ENCODE measurements at places on chromosomes 2 and 18.

- no peak for DNase-seq
Measured at GRCh38 chr2:11163439-11164317, 8.4 kb downstream of the SLC66A3 start.

DNA sequence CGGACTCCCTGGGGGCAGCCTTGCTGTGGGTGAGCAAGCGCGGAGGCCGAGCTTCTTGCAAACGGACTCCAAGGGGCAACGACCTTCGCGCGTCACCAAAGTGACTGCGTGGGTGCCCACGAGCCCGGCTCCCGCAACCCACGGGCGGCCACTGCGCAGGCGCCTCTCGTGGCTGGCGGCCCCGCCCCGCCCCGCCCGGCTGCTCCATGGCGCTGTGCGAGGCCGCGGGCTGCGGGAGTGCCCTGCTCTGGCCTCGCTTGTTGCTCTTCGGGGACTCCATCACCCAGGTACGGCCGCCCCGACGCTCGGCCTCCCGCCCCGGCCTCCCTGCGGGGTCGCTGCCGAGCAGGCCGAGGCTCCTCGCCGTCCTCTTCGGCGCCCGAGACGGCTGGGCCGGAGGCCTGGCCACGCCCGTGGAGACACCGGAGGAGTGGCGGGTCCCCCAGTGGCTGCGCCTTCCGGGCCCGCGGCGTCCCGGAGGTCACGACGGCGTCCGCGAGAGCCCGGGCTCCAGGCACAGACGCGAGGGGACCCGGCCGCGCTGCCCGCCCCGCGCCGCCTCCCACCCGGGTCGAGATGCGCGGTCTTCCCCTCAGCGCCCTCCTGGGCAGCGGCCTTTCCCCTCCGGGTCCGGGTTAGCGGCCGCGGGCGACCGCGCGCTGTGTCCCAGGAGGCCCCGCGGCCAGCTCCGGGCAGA lies at the start of gene IAH1:
TSS of gene IAH1 (plus strand) at position 191 of the 697 bp plus-strand sequence. CDS start at position 207, 16 bp downstream.
- DNase-seq: peak; percentile 72

GRCh38 chr2:6845312-6845711 lies 20.4 kb downstream of the CMPK2 start:
- DNase-seq: no peak

DNA sequence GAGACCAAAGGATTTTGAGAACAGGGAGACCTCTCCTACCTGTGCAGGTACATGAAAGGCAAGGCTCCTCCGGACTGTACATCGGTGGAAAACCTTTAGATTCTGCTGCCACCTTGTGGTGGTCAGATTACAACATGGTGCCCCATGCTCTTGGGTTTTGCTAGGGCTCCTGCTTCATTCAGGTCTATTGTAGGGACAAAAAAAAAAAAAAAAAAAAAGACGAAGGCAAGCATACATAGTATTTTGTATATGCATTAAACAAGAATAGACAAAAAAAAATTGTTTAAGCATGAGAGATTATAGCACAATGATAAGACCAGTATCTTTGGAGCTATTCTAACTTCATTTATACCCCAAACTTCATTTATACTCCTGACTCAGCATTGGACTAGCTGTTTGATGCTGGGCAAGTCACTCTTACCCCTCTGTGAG lies 27.4 kb upstream of the SPR start:
- DNase-seq: peak; percentile 15

DNA sequence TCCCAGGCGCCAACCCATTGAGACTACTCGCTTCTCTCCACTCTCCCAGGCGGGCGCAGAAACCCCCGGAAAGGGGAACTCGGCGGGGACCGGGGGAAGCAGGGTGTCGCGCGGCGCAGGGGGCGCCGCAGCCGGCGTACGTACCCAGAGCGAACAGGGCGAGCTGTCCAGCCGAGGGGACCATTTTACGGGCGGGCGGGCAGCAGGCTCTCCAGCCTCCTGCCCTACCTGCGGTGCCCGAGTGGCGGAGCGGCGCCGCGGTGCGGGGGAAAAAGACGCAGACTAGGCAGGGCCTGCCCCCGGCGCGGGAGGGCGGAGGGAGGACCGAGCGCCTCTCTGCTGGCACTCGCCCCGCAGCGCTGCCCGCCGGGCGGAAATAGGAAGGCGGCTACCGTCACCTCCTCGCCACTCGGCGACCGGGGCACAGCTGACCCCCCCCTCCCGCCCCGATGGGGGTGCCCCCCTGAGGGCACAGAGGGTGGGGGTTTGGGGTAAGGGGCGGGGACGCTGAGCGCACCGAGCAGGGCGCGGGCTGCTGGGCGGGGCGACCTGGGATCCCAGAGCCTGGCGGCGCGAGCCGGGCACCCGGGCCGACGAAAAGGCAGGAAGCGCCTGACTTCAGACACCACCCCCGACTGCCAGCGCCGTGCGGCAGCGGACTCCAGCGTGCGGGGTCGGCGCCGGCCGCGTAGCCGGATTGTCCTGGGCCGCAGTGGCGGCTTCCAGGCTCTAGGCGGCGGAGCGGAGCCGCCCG lies at the start of gene TGFA:
TSS of gene TGFA (minus strand) at position 243 of the 754 bp plus-strand sequence. CDS start at position 184, 59 bp downstream.
- DNase-seq: peak; percentile 56

DNA sequence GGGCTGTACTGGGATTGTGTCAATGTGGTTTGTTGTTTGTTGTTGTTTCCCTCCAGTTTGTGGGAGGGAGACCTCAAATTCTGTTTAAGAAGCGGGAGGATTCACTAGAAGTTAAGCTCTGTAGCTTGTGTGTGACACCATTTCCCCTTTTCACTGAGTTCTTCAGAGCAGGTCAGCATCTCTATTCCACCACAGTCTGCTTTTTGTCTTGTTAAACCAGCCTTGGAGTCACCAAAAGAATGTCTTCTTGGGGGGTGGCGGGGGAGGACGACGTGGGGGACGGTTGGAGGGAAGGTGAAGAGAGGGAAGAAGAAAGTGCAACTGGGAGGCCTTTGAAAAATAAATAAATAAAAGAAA lies 2.3 kb upstream of the BCL11A start:
- no peak for DNase-seq

DNA sequence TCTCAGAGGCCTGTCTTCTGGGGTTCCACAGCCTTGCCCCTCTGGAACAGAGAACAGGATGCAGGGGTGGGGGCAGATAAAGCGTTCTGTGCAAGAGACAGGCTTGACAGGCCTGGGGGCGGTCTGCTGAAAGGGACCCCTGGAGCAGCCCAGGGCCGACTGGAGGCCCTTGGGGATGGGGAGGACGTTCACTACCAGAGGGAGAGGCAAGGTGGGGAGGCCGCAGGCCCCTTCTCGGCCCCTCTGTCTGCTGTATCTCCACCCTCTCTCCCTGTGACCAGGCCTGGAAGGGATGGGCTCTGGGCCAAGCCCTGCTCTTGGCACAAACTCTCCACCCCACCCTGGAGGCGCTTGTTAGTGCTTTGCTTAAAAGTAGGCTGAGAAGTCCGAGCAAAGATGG lies 27.3 kb upstream of the INHBB start:
- DNase-seq: no peak

DNA sequence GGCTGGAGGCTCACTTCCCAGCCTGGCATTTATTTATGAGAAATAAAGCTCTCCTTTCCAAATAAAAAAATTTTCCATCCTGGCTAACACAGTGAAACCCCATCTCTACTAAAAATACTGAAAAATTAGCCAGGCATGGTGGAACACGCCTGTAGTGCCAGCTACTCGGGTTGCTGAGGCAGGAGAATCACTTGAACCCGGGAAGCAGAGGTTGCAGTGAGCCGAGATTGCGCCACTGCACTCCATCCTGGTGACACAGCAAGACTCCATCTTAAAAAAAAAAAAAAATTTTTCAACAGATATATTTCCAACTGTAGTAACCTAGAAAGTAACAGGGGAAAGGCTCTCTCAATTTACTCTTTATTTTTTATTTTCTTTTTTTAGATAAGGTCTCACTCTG lies 6.1 kb upstream of the PCBP1 start:
- no peak for DNase-seq

DNA sequence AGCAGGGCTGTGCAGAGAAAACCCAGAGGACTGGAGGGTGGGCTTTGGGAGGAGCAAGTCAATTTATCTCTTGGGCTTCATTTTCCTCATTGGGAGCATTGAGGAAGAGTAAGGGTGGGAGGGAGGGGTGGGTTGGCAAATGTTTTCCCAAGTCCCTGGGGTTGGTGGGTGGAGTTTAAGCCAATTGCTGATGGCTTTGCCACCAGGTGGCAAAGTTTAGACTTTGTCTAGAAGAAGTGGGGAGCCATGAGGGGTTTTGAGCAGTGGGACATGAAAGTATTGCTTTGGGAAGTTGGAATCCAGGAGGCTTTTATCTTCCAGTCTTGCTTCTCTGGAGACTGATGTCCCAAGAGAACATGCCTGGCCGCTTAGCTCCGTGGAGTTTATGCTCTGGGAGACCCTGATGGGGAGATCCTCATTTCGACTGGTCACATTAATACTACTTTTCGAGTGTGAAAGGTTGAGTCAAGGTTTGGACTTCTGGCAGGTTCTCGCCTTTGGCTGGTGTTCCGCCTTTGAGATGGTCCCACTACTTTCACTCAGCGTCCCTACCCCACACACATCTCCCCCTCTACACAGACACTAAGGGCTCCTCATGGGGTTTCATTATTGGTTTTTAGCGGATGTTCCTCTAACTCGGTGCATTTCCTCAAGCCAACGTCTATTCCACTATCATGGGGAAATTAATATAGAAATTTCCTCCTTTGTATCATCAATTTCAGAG lies 126.7 kb downstream of the PRKCE start:
- no peak for DNase-seq

GRCh38 chr2:1010415-1010930 lies 59.8 kb downstream of the SNTG2 start:
- DNase-seq: no peak

DNA sequence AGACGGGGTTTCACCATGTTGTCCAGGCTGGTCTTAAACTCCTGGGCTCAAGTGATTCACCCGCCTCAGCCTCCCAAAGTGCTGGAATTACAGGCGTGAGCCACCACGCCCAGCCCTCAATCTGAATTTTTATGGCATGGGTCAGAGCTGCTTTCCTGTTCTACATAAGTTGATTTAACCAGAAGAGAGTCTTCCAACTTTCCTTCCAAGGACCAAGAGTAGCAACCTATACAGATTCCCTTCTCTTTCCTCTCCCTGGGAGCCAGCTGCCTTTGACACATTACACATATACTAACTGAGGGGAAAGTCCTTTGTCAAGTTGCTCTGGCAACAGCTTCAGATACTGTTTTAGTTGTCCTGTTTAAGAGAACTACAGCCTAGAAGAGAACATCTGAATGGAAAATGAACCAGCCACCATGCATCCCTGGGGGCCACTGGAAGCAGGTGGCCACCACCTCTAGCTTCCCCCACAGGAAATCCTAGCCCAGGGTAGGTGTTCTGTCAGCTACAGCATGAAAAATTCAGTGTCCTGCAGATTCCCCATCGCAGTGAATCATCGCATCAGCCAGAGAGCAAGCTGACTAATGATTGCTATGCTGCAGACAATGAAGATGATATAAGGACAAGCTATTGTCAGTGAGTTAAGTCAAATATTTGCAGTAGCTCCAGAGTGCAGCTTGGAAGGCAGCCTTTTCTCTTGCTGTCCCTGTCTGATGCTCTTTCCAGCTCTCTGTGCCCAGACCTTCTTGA lies 62.9 kb downstream of the POMC start:
- DNase-seq: no peak

DNA sequence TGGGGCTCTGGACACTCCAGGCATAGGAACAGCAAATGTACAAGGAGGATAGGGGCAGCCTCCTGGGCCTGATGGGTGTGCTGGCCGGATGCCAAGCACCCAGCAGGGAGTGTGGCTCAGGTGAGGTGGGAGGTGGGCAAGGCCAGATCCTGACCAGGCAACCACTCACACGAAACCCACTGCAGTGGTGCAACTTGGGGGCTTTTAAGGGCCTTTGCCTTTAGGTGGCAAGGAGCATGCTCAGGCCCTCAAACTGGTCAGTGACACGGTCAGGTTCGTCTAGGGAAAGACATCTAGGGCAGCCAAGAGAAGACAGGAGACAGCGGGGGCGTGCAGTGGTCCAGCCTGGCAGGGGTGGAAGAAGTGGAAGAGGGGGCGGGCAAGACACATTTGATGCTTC lies 18.4 kb upstream of the TEX51 start:
- DNase-seq: no peak

GRCh38 chr2:199847181-199847864 lies 3.7 kb downstream of the FTCDNL1 start:
- DNase-seq: no peak

DNA sequence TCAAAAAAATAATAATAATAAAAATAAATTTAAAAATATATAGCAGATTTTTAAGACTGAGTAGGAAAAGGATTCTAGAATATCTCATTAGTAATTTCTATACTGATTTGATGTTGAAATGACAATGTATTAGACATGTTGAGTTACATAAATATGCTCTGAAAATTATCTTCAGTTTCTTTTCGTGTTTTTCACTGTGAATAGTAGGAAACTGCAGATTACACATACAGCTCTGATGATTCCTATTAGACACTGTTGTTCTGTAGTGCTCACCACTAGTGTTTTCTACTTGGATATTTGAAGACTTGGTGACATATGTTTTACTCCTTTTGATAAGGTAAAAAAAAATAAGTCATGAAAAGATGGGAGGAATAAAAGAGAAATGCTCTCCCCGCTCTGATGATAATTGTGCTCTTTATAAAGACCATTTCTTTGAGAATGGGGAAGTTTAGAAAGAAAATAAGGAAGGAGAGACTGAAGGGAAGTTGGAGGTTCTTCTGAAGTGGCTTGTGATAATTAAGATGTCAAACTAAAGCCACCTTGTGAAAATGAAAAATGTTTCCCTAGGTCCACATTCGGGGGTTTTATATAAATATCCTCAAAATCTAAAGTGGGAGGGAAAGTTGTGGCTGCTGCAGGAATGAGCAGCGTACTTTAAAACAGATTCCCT lies 52.9 kb downstream of the SLC9A2 start:
- no peak for DNase-seq

DNA sequence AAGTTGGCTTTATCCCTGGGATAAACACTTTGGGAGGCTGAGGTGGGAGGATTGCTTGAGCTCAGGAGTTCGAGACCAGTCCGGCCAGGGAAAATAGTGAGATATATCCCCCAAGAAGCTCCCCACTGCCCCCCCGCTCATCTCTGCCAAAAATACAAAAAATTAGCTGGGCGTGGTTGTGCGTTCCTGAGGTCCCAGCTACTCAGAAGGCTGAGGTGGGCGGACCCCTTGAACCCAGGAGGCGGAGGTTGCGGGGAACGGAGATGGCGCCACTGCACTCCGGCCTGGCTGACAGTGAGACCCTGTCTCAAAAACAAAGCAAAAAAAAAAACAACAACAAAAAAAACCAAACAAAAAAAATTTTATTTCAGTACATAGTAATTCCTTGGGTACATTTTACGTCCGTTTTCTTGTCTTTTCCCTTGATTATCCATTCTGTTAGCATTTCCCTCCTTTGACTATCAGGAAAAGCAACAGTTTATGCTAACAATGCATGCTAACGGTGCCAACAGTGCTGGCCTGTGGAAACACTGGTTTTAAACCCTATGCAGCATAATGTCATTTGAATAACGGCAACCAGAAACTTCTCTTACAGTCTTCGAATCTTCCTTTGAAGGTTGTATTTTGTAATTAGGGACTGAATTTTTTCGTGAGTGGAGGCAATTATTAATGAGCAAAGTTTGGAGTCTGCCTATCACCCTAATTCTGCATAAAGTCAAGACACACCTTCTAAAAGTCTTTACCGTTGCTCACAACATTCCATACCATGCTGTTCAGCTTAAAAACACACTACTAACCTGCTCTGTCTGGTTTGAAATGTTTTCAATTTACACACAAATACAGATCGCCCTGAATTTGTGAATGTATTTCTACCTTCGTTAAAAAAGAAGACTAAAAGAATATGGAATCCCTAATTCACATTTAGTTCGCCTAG lies 721 bp upstream of the MIB1 start:
- no peak for DNase-seq
